ENCODE measurements at places on chromosomes 4 and X. TPM values are rescaled to one million over a fixed set of nuclear protein-coding genes. Genes with fewer than 3 reads are reported as not detected.

Gene GABRA4
- total RNA-seq, result not detected

Gene TMEM271
- total RNA-seq, result not detected

Gene SH3RF1
- 9.0 TPM for total RNA-seq

Gene PPP4R3C
- total RNA-seq, result not detected

Gene GAB3
- 0.40 TPM for total RNA-seq

Gene MMRN1
- total RNA-seq, result not detected

Gene RIPPLY1
- not detected for total RNA-seq

Gene PPP2R2C
- 33.5 TPM for total RNA-seq

Gene MAGEA4
- not detected for total RNA-seq

Gene ANAPC4
- total RNA-seq, result 11.1 TPM

Gene TENM3
- 1.5 TPM for total RNA-seq

Gene ATP1B4
- not detected for total RNA-seq

Gene TMSB15C
- 0.27 TPM for total RNA-seq

Gene RAB41
- total RNA-seq, result not detected

Gene NUDT10
- total RNA-seq, result 0.42 TPM

Gene CD38
- total RNA-seq, result 10.1 TPM

Gene BOD1L1
- total RNA-seq, result 17.6 TPM

Gene LRIT3
- total RNA-seq, result 0.02 TPM

Gene CT45A5
- total RNA-seq, result not detected

Gene GSX2
- total RNA-seq, result not detected

Gene AR
- total RNA-seq, result 3.1 TPM

Gene CD40LG
- not detected for total RNA-seq

All from A549 treated with CORT108297 at 1 μM for 4 hours (cell line).